ENCODE measurements at places on chromosomes 16 and 17.

GRCh38 chr17:78555746-78556401, 21.3 kb downstream of the DNAH17 start:
- DNase-seq = no peak
- H3K36me3 ChIP-seq = no peaks in the 10 kb centered on the region
- H3K4me1 ChIP-seq = no peaks in the 10 kb centered on the region

GRCh38 chr17:27562777-27563455, 68.1 kb upstream of the LGALS9 start:
- H3K4me1 ChIP-seq = peaks cover 22% of the 10 kb centered on the region
- no peak for DNase-seq
- H3K27me3 ChIP-seq = no peaks in the 10 kb centered on the region
- no peak overlapping the region for H3K4me3 ChIP-seq
- H3K36me3 ChIP-seq = peaks cover 6% of the 10 kb centered on the region

- H3K4me1 ChIP-seq = peaks cover 7% of the 10 kb centered on the region
- no peak overlapping the region for H3K27ac ChIP-seq
- H3K27me3 ChIP-seq = no peaks in the 10 kb centered on the region
- peaks cover 3% of the 10 kb centered on the region for H3K36me3 ChIP-seq
Observed at GRCh38 chr17:59355702-59356325, 24.4 kb downstream of the YPEL2 start.

DNA sequence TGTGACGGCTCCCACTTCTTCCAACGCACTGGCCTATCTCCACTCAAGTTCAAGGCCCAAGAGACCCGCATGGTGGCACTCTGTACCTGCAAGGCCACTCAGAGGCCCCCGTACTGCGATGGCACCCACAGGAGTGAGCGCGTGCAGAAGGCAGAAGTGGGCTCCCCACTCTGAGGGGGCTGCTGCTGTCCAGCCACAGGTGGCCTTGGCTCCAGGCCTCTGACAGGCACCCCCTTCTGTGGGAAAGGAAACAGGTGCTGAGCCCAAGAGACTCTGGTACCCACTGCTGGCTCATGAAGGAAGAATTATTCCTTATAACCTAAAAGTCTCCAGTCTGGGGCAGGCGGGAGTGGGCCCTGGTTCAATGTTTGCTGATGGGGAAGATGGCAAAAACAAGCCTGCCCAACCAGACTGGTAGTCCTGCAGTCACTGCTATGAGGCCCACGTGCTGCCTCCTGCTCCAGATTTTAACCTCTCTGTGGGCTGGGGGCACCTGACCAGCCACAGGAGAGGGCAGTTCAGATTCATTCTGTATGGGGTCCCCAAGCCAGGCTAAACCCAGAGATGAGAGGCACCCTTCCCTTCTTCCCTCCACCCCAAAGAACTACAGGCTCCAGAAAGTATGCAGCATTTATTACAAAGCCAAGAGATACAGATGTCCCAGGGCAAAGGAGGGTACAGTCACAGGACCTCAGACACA, 3.3 kb downstream of the CISD3 start:
- no peak overlapping the region for H3K4me3 ChIP-seq
- H3K27ac ChIP-seq = no peak overlapping the region
- no peaks in the 10 kb centered on the region for H3K27me3 ChIP-seq
- peaks cover 2% of the 10 kb centered on the region for H3K36me3 ChIP-seq
- no peak for DNase-seq
- H3K4me1 ChIP-seq = peaks cover 54% of the 10 kb centered on the region

GRCh38 chr17:29094101-29094708, 51.3 kb downstream of the PIPOX start:
- no peaks in the 10 kb centered on the region for H3K4me1 ChIP-seq
- H3K36me3 ChIP-seq = peaks cover 96% of the 10 kb centered on the region
- no peak for DNase-seq
- no peak overlapping the region for H3K27ac ChIP-seq
- H3K27me3 ChIP-seq = no peaks in the 10 kb centered on the region

DNA sequence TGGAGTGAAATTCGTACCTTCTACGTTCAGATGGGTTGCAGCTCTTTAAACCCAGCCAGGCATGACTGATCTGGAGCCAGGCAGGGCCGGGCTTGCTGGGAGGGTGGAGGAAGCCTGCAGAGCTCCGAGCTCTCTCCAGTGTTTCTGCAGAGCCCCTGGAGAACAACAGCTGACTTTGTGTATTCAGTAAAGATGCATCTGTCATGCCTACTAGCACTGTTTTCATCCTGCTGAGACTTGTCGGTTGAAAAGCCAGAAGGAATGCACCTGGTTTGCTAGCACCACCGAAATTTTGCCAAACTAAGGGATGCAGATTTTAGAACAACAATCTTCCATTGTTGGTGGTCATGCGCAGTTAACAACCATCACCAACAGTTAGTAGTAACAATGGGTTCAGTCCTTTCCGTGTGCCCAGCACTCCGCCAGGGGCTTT, 22.4 kb upstream of the SCNN1B start:
- H3K36me3 ChIP-seq = no peaks in the 10 kb centered on the region
- no peak for DNase-seq
- no peaks in the 10 kb centered on the region for H3K4me1 ChIP-seq
- no peak overlapping the region for H3K27ac ChIP-seq
- H3K27me3 ChIP-seq = no peaks in the 10 kb centered on the region

GRCh38 chr17:72385475-72385874, 264.7 kb downstream of the SOX9 start:
- no peaks in the 10 kb centered on the region for H3K36me3 ChIP-seq
- no peak overlapping the region for H3K27ac ChIP-seq
- no peak overlapping the region for H3K4me3 ChIP-seq
- H3K4me1 ChIP-seq = no peaks in the 10 kb centered on the region

DNA sequence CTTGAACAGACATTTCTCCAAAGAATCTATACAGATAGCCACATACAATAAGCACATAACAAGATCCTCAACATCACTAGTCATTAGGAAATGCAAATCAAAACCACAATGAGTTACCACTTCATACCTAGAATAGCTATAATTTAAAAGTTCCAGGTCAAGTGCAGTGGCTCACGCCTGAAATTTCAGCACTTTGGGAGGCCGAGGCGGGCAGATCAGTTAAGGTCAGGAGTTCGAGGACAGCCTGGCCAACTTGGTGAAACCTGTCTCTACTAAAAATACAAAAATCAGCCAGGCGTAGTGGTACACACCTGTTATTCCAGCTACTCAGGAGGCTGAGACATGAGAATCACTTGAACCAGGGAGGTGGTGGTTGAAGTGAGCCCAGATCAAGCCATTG, 19.9 kb downstream of the RANBP10 start:
- peaks cover 10% of the 10 kb centered on the region for H3K4me1 ChIP-seq
- H3K36me3 ChIP-seq = no peaks in the 10 kb centered on the region
- no peaks in the 10 kb centered on the region for H3K27me3 ChIP-seq
- H3K27ac ChIP-seq = no peak overlapping the region

- no peaks in the 10 kb centered on the region for H3K27me3 ChIP-seq
- H3K27ac ChIP-seq = peak overlapping the region; percentile 99
- peak overlapping the region; percentile 94 for H3K4me3 ChIP-seq
- DNase-seq = peak; percentile 33
- H3K36me3 ChIP-seq = peaks cover 23% of the 10 kb centered on the region
Observed at GRCh38 chr17:58332778-58333735, 4.5 kb upstream of the TSPOAP1 start.

DNA sequence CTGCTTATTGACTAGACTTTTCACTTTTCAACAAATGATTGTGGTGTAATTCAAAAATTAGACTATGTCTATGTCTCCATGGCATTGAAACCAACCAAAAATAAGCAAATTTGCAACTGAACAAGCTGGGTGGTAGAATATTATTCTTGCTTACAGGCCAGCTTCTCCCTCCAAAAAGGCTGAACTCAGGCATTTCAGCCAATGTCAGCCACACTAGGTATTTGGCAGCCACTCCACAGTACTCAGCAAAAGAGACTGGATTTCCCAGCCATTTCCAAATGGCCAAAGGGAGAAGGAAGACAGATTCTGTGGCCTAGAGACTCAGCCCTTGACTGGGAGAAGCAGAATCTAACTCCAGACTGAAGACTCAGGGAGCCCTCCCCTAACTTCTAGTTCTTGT, 121.8 kb upstream of the IRX5 start:
- H3K4me3 ChIP-seq = no peak overlapping the region
- no peaks in the 10 kb centered on the region for H3K4me1 ChIP-seq
- no peak for DNase-seq
- H3K27ac ChIP-seq = no peak overlapping the region
- no peaks in the 10 kb centered on the region for H3K27me3 ChIP-seq
- H3K36me3 ChIP-seq = no peaks in the 10 kb centered on the region

All from natural killer cell (primary cell).